ENCODE measurements at places on chromosomes 5 and 9. TPM values are rescaled to one million over a fixed set of nuclear protein-coding genes. Genes with fewer than 3 reads are reported as not detected.

GLRA1 gene
- polyA plus RNA-seq: not detected

DNA sequence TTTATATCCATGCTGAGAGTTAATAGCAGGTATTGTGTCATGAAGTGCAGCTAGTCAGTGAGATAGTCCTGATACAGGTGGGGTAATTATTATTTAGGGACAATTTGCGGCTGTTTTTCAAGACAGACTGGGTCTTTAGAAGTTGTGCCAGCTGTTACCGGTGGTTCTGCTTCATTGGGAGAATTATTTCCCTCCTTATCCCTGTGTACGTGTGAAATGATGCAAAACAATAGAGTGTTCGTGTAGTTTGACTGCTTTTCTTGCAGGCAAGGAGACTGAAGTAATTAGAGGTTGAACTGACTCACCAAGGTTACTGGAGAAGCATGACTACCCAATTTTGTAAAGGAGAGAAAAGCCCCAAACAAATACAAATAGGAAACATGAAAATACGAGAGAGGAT lies 101.7 kb downstream of the ARRDC3 start:
- H3K27me3 ChIP-seq: no peaks in the 10 kb centered on the region
- no peaks in the 10 kb centered on the region for H3K36me3 ChIP-seq
- no peak for DNase-seq
- H3K27ac ChIP-seq: no peak overlapping the region
- peak overlapping the region; percentile 71 for H3K4me3 ChIP-seq

- H3K27ac ChIP-seq: peak overlapping the region; percentile 69
- DNase-seq: no peak
These were observed 88.0 kb downstream of the SLC44A1 start for GRCh38 chr9:105332471-105332870.

DNA sequence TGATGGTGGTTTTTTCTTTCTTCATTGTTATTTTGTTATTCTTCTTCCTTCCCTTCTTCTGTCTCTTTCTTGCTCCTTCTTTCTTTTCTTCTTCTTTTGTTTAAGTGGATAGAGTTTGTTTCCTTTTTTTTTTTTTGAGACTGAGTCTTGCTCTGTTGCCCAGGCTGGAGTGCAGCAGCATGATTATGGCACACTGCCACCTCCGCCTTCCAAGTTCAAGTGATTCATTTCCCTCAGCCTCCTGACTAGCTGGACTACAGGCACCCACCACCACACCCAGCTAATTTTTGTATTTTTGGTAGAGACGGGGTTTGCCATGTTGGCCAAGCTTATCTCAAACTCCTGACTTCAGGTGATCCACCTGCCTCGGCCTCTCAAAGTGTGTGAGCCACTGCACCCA lies 40.3 kb downstream of the JAK2 start:
- H3K27me3 ChIP-seq: no peaks in the 10 kb centered on the region
- no peak overlapping the region for H3K4me3 ChIP-seq
- no peak for DNase-seq
- H3K4me1 ChIP-seq: no peaks in the 10 kb centered on the region
- peaks cover 4% of the 10 kb centered on the region for H3K36me3 ChIP-seq

GRCh38 chr5:72783354-72783753 lies 33.1 kb upstream of the TNPO1 start:
- no peak for DNase-seq
- no peak overlapping the region for H3K27ac ChIP-seq
- no peak overlapping the region for H3K4me3 ChIP-seq

DNA sequence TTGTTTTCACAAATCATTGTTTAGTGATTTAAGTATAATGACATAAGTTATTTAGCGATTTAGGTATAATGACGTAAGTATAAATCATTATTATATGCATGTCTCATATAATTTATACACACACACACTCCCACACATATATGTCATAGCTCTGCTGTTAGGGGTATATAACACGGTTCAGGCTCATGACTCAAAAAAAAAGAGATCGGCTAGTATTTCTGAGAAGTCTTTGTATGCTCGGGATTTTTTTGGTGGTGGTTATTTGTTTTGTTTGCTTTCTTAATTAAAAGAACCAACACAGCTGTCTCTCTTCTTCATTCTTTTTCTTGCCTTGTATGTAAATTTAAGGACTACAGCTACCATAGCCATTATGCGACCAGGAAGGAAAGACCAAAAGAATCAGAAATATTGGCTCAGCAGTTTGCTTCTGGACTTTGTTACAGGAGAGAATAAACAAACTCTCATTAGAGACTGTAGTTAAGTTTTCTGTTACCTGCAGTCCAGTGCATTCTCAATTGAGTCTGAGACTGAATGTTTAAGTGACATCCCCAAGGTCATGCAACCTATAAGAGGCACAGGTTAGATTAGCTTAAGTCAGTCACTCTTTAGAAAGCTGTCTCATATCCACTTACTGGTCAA lies 83.2 kb upstream of the NREP start:
- no peaks in the 10 kb centered on the region for H3K4me1 ChIP-seq
- no peak overlapping the region for H3K27ac ChIP-seq
- no peaks in the 10 kb centered on the region for H3K36me3 ChIP-seq
- no peak overlapping the region for H3K4me3 ChIP-seq
- DNase-seq: no peak

DNA sequence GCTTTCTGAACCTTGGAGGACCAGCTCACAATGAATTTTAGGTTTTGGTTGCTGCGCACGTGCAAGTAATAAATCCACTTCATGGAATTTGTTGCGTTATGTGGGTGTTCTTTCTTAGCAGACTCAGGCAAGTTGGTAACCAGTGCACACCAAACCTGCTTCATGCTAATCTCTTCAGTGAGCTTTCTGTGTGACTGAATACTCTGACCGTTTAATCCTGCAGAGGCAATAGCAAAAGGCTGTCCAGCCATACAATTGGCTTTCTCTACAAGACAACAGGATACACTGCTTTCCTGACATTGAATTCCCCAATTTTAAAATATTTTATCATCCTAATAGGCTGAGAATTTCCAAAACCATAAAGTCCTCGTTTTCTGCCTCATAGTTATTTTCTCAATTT lies 10.3 kb downstream of the UGT3A2 start:
- no peaks in the 10 kb centered on the region for H3K27me3 ChIP-seq
- no peaks in the 10 kb centered on the region for H3K4me1 ChIP-seq
- H3K27ac ChIP-seq: no peak overlapping the region
- no peaks in the 10 kb centered on the region for H3K36me3 ChIP-seq
- no peak for DNase-seq

GRCh38 chr9:38090170-38090569 lies 21.1 kb upstream of the SHB start:
- DNase-seq: no peak
- peaks cover 33% of the 10 kb centered on the region for H3K27me3 ChIP-seq
- H3K36me3 ChIP-seq: no peaks in the 10 kb centered on the region

GRCh38 chr5:71679714-71680113 lies 39.4 kb upstream of the CARTPT start:
- H3K4me1 ChIP-seq: no peaks in the 10 kb centered on the region
- H3K27me3 ChIP-seq: no peaks in the 10 kb centered on the region
- no peaks in the 10 kb centered on the region for H3K36me3 ChIP-seq
- H3K27ac ChIP-seq: no peak overlapping the region
- no peak for DNase-seq
- no peak overlapping the region for H3K4me3 ChIP-seq

GRCh38 chr9:98484162-98484561 lies 224.6 kb downstream of the GABBR2 start:
- no peak overlapping the region for H3K27ac ChIP-seq
- H3K4me3 ChIP-seq: no peak overlapping the region

TERT gene
- 3.5 TPM for polyA plus RNA-seq

GRCh38 chr5:62783374-62784057 lies 204.9 kb downstream of the LRRC70 start:
- no peak for DNase-seq

- DNase-seq: no peak
- H3K36me3 ChIP-seq: no peaks in the 10 kb centered on the region
- peak overlapping the region; percentile 56 for H3K4me3 ChIP-seq
- no peak overlapping the region for H3K27ac ChIP-seq
These were observed 335 bp downstream of the ROPN1L start for GRCh38 chr5:10441992-10442435.

- peaks cover 28% of the 10 kb centered on the region for H3K27me3 ChIP-seq
- no peak overlapping the region for H3K27ac ChIP-seq
- H3K4me3 ChIP-seq: no peak overlapping the region
These were observed 6.9 kb downstream of the SOHLH1 start for GRCh38 chr9:135692410-135692809.

DNA sequence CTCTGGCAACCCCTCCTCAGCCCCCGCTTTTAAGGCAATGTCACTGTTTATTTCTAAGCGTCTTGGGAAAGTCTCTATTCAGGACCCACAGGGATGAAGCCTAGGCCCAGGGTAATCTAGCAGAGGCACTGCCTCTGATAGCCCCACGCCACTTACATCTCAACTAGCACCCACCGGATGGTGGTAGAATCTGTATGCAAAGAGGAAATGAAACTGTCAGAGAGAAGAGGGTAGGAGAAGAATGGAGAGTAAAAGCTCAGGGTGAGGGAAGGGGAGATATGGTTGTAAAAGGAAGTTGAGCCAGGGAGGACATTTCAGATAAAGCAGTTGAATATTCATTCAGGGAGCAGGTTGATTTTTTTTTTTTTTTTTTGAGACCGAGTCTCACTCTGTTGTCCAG lies 3.0 kb downstream of the FRRS1L start:
- DNase-seq: no peak
- H3K27ac ChIP-seq: no peak overlapping the region
- H3K27me3 ChIP-seq: no peaks in the 10 kb centered on the region
- H3K4me3 ChIP-seq: no peak overlapping the region
- no peaks in the 10 kb centered on the region for H3K36me3 ChIP-seq

- no peaks in the 10 kb centered on the region for H3K36me3 ChIP-seq
- H3K4me1 ChIP-seq: no peaks in the 10 kb centered on the region
- no peak overlapping the region for H3K4me3 ChIP-seq
- no peaks in the 10 kb centered on the region for H3K27me3 ChIP-seq
- H3K27ac ChIP-seq: no peak overlapping the region
These were observed 42.8 kb downstream of the CAMSAP1 start for GRCh38 chr9:135864447-135865049.

PDZD2 gene
- under 0.01 TPM for polyA plus RNA-seq

- H3K27ac ChIP-seq: no peak overlapping the region
- H3K4me1 ChIP-seq: peaks cover 5% of the 10 kb centered on the region
- H3K27me3 ChIP-seq: no peaks in the 10 kb centered on the region
These were observed 207.0 kb downstream of the AUH start for GRCh38 chr9:91154686-91155085.

DNA sequence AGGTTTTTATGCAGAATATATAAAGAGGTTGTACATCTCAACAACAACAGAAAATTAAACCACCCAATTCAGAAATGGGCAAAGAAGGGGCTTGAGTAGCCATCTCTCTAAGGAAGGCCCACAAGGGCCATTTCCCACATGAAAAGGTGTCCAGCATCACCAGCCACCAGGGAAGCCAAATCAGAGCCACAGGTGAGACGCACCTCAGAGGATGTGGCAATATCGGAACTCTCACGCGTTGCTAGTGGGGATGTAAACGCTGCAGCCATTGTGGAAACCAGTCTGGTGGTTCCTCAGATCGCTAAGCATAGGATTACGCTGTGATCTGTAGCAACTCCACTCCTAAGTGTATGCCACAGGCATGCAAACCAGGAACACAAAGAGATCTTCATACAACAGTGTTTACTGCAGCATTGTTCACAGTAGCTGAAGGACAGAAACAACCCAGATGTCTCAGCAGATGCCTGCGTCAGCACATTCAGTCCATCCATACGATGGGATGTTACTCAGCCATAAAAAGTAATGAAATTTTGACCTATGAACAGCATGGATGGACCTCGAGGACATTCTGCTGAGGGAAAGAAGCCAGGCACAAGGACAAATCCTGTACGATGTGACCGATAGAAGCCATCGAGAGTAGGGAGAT lies 84.3 kb upstream of the CACNA1B start:
- H3K27me3 ChIP-seq: no peaks in the 10 kb centered on the region
- no peak for DNase-seq
- peaks cover 14% of the 10 kb centered on the region for H3K36me3 ChIP-seq
- H3K4me3 ChIP-seq: no peak overlapping the region
- H3K27ac ChIP-seq: no peak overlapping the region

SOWAHA gene
- 0.95 TPM for polyA plus RNA-seq

DNA sequence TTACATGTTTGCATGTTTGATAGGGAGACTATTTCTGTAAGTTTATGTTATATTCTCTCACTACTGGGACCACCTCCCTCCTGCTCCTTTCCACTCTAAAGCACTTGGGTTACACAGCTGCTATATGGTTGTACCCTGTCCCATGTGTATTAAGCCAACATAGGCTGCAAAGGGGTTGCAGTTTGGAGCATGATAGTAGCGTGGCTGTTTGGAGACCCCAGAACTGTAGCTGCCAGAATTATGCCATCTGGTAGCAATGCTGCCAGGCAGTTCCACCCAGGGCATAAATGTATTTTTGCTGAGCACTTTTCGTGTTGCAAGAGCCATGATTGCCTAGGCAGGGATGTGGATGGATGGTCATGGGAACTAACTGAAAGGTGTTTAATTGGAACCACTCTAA lies 81.8 kb downstream of the CNTLN start:
- H3K4me3 ChIP-seq: no peak overlapping the region
- no peak for DNase-seq
- H3K27me3 ChIP-seq: no peaks in the 10 kb centered on the region
- no peak overlapping the region for H3K27ac ChIP-seq
- H3K4me1 ChIP-seq: no peaks in the 10 kb centered on the region

GPX8 gene
- polyA plus RNA-seq: 0.55 TPM

DNA sequence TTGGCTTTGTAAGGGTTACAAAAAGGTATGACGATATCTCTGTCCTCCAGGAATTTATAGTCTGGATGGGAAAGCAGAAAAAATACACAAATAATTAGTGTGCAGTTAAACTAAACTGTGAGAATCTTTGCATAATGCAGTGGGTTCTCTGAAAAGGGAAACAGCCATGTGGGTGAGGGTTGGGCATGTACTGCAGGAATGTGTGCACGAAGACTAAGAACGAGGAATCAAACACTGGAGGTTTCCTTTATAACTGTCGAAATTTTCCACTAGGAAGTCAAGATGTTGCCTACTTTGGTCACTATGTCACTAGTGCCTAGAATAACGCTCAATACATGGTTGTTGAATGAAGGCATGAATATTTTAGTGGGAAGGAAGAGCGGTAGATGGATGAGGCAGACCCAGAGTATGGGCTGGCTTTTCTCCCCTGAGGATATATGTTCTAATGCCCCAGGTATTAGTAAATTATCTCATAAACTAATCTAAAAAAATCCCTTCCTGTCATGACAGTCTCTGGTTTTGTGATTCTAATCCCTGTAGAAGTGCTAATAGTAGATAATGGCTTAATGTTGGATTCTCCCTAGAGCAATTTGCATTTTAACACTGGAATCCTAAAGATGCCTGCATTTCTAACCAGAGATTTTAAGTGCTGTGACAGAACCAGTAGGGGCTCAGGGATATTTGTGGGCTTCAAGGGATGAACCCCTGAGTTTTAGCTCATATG lies 227.3 kb downstream of the NMUR2 start:
- no peak for DNase-seq
- no peaks in the 10 kb centered on the region for H3K27me3 ChIP-seq
- no peaks in the 10 kb centered on the region for H3K36me3 ChIP-seq
- H3K4me3 ChIP-seq: no peak overlapping the region
- no peak overlapping the region for H3K27ac ChIP-seq
